ENCODE measurements at places on chromosomes 16 and 17. TPM values are rescaled to one million over a fixed set of nuclear protein-coding genes. Genes with fewer than 3 reads are reported as not detected.

The SULT1A2 gene
- total RNA-seq = not detected

The CSH1 gene
- not detected for total RNA-seq

The TUBB3 gene
- 3.8 TPM for total RNA-seq

The KRTAP4-3 gene
- total RNA-seq = not detected

The CENPV gene
- 3.2 TPM for total RNA-seq

The COPS3 gene
- total RNA-seq = 50.8 TPM

The PIRT gene
- 0.42 TPM for total RNA-seq

The MAPK8IP3 gene
- total RNA-seq = 60.7 TPM

The CTRB2 gene
- 1.9 TPM for total RNA-seq

The TMC8 gene
- total RNA-seq = 1.7 TPM

The RNU2-1 gene
- total RNA-seq = not detected

The GLIS2 gene
- total RNA-seq = 2.4 TPM

The GNPTG gene
- total RNA-seq = 64.9 TPM

The HAGH gene
- 81.5 TPM for total RNA-seq

The GDE1 gene
- 58.9 TPM for total RNA-seq

The KRT20 gene
- total RNA-seq = not detected

The CIITA gene
- 14.0 TPM for total RNA-seq

The SPATA22 gene
- total RNA-seq = 1.6 TPM

The ZG16B gene
- 12.9 TPM for total RNA-seq

The KCNJ12 gene
- 8.7 TPM for total RNA-seq

The SRCAP gene
- total RNA-seq = 33.2 TPM

The NPIPA5 gene
- 11.8 TPM for total RNA-seq

The ACSM2A gene
- not detected for total RNA-seq

The FNDC8 gene
- total RNA-seq = not detected

The MATCAP1 gene
- 7.4 TPM for total RNA-seq

The ASPA gene
- total RNA-seq = 1.1 TPM

The ARMC7 gene
- total RNA-seq = 11.7 TPM

The CCDC154 gene
- not detected for total RNA-seq

The GRAP gene
- 1.5 TPM for total RNA-seq
